Activated CD8-positive, alpha-beta memory T cell treated with anti-CD3 and anti-CD28 coated beads for 36 hours (primary cell): ENCODE measurements at places on chromosomes 16 and 17. TPM values are rescaled to one million over a fixed set of nuclear protein-coding genes. Genes with fewer than 3 reads are reported as not detected.

Gene ADAP2
- total RNA-seq, result 0.63 TPM

Gene CDK3
- total RNA-seq, result 5.1 TPM

Gene NOG
- total RNA-seq, result not detected

Gene MYH8
- total RNA-seq, result not detected

Gene CDH1
- not detected for total RNA-seq

Gene KRTAP4-9
- not detected for total RNA-seq

Gene CDT1
- total RNA-seq, result 119 TPM

Gene ACSM2A
- total RNA-seq, result not detected

Gene GPR139
- total RNA-seq, result not detected

Gene MYH2
- not detected for total RNA-seq

Gene GRAP
- 6.4 TPM for total RNA-seq

Gene CACNG3
- total RNA-seq, result not detected

Gene CCL5
- total RNA-seq, result 455 TPM

Gene IL21R
- 85.4 TPM for total RNA-seq
